ENCODE measurements at places on chromosomes 4 and X.

- DNase-seq = no peak
These were observed 28.5 kb upstream of the FGF2 start for GRCh38 chr4:122798101-122798500.

GRCh38 chr4:173464481-173464880, 65.5 kb downstream of the HAND2 start:
- DNase-seq = no peak

GRCh38 chr4:26252349-26253025, 68.3 kb upstream of the RBPJ start:
- DNase-seq = no peak

DNA sequence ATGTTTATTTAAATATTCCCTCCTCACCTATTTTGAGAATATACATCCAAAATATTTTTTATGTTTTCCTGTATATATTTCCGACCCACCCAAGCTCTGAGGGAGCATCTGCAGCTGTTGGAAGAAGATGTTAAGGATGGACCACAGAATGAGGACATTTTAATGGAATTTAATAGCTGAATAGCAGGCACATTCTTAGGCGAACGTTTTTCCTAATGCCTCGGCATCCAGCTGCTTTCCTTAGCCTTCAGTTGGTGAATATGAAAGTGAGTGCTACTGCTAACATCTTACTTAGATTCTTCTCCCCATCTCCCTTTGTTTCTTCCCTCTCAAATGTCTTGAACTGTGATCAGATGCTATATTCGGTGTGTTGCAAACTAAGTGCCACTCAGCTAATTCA, 158.0 kb upstream of the CTSO start:
- DNase-seq = no peak

DNA sequence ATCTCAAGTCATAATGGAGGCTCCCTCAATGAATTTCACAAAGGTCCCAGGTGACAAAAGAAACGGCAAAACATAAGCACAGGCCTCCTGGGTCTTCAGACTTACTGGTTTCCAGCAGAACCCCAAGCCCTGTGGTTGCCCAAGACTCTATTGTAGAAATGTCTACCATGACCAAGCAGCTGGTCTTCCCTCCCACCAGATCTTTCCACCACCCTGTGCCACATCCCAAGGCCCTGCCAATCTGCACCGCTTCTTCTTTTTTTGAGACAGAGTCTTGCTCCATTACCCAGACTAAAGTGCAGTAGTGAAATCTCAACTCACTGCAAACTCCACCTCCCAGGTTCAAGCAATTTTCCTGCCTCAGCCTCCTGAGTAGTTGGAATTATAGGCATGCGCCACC, 23.2 kb upstream of the TXK start:
- DNase-seq = no peak

- DNase-seq = no peak
These were observed 20.4 kb upstream of the TBC1D14 start for GRCh38 chr4:6889101-6889735.

DNA sequence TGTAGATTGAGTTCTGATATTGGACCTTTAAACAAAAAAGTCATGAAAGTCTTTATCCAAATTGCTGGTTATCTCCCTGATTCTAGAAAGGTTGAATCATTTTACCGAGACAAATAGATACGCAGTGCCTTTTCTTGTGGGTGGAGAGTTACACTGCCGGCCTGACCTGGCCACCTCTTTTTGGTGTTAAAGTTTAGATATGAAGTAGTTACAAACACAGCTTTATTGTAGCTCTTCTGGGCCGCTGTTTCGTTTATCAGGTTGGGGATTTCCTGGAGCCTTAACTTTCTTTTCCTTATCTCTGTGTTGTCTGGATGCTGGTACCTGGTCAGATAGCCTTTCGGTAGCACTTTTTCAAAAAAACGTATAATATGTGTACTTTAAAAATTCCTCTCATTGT, 31.0 kb downstream of the FNIP2 start:
- DNase-seq = no peak

DNA sequence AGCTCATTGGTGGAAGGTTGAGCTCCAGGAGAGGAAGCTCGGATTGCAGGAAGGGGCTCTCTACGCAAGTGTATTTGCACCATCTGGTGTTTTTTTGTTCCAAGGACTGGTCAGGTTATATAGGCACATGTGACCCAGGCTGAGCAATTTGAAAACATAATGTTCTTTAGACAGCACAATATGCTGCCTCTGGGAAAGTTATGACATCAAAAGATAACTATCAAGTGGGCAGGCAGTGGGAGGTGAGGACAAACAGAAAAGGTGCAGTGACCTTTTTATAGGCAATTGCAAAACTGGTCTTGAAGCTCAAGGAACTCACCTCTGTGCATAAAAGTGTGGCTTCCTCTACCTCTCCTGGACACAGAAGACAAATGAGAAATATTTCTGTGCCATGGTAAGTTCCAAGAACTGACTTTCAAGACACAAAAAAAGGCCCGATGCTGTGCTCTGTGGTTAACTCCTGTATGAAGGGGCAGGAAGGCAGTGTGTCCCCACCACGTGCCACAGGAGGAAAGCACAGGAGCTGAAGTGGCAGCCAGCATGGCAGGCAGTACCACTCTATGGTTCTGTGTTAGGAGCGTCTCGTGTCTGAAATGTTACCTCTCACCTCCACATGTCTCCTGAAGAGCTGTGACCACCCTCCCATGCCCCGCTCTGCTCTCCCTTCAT, 128.6 kb downstream of the SHROOM3 start:
- no peak for DNase-seq

DNA sequence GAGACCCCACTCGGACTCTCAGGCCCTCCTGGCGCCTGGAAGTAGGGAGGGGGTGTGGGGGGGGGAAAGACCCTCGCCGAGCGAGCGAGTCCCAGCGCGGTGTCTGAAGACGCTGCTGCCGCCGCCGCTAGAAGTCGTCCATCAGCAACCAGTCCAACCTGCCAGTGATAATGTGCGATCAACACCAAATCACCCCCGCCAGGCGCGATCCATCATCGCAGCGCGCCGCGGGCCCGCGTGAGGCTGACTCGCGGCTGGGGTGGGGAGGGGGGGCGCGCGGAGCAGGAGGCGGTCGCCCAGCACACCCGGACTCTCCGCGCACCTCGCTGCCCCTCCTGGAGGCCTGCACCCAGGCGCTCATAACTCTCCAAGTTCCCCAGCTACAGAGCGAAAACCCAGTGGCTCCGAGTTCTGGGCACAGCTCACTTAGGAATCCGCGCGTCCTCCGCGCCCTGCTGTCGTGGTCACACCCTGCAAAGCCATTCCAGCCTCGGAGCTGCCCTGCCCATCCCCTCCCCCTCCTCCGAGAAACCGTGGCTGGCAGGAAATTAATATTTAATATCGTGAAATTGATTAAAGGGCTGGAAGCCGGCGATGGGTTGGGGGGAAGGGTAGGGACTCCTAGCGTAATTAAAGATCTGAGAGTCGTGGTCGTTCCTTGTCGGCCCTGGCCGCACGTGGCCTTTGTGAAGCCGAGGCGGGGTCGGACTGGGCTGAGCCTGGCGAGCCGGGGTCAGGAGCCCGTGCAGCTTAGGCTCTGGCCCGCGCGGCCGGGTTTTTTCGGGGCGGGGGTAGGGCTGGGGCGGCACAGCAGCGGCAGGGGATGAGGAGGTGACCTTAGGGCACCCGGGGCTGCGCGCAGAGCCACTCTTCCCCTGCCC, 58.1 kb upstream of the BCOR start:
- DNase-seq = peak; percentile 44

GRCh38 chr4:3410401-3411135, 31.2 kb upstream of the HGFAC start:
- DNase-seq = no peak

DNA sequence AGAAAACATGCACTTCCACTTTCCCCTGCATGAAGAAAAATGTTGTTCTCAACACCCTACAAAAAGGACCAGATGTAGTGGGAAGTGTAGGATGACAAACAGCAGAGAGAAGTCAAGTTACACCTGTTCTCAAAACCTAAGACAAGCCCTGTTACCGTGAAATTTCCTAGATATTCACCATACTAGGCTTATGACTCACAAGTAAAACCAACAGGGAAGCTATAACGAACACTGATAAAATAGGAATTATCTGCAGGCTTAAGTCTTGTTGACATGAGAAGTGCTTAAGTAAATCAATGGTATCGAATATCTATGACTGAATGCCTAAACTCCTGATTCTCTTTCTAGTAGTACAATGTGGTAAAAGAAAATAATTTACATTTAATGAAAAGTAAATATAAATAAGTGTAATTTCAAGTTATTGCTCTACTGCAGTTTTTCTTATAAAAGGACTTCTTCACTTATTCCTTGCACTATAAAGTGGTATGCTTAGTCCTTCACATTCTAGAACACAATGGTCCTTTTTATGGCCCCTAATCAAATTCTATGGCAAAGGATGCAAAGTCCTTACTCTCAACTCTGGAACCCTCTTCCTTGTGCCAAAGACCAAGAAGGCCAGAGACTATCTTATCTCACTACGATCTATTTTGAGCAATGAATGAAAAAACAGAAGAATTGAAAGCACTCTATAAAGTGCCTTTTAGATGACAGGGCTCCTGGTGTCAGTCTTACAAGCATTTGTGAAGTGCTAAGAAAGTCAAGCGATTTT, 19.6 kb downstream of the AP1S2 start:
- no peak for DNase-seq

All from CD4-positive, alpha-beta T cell treated with Interleukin-17A for 4 hours (primary cell).